ENCODE measurements at places on chromosomes 5 and 9.

- no peak for DNase-seq
Observed at GRCh38 chr5:74232276-74232675, 408.3 kb downstream of the ENC1 start.

GRCh38 chr5:36060420-36060887, 6.2 kb downstream of the UGT3A2 start:
- DNase-seq: no peak

DNA sequence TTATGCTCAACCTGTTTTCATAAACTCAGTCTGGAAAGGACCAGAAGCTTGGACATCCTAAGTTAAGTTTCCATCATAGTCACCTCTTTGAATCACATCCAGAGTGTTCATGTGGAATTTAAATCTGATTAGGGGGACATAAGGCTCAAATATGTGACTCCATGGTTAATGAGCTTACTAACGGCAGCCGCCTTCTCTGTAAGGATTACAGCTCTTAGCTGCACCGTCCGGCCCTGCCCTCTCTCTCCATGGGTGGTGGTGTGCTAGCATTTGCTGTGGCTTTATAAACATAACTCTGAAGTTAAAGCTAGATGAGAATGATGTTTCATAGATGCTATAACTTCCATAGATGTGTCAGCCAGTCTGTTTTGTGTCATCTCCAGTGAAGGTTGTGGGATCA, 156.5 kb downstream of the TRIO start:
- DNase-seq: no peak

DNA sequence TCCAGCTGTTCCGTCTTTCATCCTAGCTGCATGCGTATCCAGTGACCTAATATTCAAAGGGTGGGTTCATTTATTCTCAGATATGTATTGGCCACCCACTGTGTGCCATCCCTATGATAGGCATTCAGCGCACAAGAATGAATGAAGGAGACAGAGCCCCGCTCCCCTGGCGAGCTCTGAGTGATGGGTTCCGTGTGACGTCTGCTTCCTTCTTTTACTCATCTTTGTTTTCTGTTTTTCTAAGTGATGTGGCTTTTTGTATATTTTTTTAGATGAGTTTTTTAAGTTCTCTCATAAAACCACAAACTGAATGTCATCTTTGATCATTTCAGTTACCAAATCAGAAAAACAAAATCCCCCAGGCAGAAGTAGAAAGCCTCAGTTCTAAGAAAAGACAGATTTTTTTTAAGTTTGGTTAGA, 168.3 kb upstream of the OTULINL start:
- no peak for DNase-seq

- no peak for DNase-seq
Observed at GRCh38 chr5:73759771-73760170, 133.8 kb downstream of the ARHGEF28 start.

DNA sequence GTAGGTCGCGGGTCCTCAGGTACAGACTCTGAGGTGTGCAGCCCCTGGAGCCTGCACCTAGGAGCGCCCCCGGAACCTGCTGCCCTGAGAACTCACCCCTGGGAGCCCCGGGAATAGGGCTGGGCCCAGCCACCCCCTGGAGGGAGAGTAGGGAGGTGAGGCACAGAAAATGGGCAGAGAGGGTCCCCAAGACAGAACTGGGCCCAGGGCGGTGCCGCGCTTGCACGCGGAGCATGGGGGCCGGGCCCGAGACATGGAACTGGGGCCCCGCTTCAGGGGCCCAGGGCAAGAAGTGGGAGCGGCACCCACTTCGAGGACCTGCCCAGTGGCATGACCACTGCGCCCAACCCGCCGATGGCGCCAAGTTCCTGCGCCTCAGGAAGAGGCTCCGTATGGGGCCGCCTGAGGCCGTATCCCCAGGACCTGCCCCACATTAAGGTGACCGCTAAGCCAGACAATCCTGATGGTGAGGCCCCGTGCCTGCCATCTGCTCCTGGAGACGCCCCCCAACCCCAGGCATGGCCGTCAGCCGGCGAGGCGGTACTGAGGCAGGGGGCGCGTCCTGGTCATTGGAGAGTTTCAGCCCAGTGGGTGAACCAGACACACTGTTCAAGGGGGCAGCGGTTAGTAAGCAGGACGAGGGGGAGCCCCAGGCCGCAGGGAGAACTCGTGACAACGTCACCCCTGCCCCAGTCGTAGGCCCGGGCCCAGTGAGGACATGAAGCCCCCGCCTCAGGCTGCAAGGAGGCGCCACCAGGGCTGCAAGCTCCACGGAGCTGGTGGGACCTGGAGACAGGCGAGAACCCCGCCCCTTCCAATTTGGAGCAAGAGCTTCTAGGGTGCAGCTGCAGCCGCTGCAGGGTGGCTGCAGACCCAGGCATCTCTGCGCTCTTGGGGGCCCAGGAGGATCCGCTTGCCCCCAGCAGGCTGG, 89.5 kb upstream of the PUM3 start:
- no peak for DNase-seq

GRCh38 chr5:157076558-157076957, 17.6 kb upstream of the HAVCR1 start:
- DNase-seq: no peak

DNA sequence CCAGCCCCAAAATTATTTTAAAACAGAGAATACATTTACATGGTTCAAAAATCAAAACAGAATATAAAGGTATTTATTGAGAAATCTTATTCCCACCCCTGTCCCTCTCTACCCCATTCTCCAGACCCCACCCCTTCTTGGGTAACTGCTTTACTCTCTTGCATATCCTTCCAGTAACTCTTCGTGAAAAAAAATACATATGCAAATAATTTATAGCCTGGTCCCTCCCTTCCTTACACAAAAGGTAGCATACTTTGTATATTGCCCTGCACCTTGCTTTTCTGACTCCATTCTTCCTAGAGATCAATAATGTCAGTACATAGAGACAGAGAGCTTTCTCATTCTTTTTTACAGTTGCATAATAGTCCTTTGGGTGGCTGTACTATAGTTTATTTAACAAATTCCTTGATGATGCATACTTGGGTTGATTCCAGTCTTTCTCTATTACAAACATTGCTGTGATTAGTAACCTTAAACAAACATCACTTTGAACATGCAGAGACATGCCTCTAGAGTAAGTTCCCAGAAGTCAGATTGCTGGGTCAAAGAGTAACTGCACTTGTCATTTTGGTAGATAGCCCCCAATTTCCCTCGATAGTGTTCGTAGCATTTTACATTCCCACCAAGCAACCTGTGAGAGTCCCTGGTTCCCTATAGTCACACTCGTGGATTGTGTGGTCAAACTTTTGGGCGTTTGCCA, 47.9 kb downstream of the STOM start:
- DNase-seq: peak; percentile 55

DNA sequence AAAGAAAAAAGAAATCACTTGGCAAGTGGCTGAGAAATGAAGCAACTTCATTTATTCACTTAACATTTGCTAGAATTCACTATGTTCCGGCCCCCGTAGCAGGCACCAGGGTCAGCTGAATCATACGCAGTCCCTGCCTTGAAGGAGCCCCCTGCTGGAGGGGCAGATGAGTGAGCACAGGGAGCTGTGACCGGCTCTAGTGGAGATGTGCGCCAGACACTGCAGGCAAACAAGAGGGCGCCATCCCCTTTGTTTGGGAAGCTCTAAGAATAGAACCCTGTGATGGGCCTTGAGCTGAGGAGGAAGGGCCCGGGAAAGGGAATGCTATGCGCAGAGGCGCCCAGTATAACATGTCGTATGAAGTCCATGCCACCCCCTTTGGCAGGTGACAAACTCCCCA, 20.2 kb upstream of the RPL26L1 start:
- DNase-seq: no peak

GRCh38 chr9:98172604-98173003, 19.8 kb downstream of the CORO2A start:
- no peak for DNase-seq

DNA sequence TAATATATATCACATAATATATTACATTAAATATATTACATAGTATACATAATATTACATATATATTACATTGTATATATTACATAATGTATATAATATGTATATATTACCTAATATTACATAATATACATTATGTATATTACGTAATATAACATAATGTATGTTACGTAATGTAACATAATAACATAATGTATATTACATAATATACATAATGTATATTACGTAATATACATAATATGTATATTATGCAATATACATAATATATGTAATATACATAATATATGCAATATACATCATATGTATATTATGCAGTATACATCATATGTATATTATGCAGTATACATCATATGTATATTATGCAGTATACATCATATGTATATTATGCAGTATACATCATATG, 19.1 kb downstream of the CYLC2 start:
- no peak for DNase-seq

GRCh38 chr5:30040488-30041118, 1152.9 kb upstream of the CDH6 start:
- peak; percentile 72 for DNase-seq

DNA sequence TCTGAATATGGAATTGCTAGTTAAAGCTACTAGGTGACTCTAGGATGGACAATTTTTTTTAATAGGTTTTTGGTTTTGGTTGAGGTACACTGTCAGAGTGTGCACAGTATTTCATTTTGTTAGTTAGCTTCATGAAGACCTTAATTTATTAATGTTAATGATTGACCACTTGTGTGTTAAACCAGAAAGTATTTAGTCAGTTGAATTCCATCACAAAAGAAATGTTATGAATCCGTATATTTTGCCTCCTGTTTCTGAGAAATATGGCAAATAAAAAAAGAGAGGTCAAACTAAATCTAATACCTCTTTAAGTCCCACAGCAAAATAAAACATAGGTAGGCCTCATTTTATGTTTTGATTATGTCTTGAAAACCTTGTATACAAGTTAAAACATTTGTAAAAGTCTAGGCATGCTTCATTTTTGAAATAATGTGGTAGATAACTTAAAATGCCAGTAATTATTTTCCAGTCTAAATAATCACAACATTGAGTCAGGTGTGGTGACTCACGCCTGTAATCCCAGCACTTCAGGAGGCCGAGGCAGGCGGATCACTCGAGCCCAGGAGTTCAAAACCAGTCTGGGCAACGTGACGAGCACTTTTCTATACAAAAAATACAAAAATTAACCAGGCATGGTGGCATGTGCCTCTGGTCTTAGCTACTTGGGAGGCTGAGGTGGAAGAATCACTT, 50.8 kb downstream of the ITGA1 start:
- no peak for DNase-seq

GRCh38 chr5:159409801-159410200, 79.5 kb upstream of the IL12B start:
- DNase-seq: no peak

DNA sequence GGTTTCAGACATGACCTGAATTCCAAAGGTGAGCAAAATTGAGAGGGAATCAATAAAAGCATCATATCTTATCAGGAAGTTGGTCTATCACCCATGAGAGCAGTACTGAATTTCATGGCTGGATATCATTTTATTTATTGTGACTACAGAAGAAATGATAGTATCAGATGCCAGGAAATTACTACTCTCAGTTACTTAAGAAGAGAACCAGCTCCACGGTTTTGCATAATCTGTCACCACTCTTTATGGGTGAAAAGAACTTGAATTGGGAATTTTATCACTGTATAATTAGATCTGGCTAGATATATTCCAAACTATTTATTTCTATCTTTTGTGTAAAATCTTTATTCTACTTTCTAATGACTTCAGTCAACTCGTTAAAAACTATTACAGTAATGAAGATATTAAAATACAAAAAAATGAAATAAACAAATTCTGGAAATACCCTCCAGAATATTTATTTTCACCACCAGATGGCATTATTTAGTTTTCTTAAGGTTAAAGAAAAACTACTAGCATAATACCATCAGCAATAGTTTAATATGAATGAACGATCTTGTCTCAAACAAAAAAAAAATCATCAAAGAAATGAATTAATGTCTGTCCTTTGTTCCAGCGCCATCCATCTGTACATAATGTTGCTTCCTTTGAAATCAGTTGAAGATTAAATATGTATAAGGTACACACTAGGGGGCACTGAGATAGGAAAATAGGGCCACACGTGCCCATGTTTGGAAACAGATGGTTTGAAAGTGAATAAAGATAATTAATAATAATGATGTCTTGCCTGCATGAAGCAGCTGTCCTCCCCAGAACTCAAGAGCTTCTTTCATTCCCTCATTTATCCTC, 84.7 kb upstream of the SLCO6A1 start:
- DNase-seq: peak; percentile 21

DNA sequence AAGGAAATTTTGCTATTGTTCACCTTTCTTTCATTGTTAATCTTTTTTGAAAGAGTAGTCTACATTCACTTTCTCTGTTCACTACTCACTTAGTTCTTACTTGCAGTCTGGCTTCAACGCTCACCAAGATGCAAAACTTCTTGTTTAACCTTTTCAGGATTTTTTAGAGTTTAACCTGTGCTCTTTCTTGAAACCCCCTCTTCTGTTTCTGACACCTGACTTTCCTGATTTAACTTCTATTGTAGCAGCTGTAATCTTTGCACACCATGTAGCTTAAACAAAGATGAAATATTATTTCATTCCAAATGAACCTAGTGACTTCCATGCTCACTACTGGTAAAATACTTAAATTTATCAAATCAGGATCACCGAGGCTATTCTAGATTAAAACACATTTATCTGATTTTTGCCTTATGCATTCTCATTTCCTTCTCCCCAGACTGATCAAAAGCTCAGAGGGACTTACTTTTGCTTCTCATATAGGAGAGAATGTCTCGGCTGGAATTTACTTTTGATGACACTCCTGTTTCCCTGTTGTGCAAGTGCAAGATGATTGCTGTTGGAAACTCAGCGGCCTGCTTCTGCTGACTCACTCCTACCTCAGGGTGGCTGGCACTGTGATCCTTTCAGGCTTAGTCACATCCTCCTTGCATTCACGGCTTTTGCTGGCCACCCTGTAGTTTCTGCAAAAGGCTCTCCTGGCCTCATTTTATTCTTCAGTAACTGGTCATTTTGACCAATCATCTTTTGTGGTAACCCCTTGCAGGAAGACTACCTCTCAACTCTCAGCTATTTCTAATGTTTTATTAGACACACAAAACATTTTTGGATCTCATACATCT, 109.3 kb upstream of the IFNE start:
- DNase-seq: peak; percentile 85

- no peak for DNase-seq
Observed at GRCh38 chr5:10699281-10699874, 61.7 kb downstream of the DAP start.

GRCh38 chr9:130498918-130499698, 54.3 kb downstream of the ASS1 start:
- peak; percentile 62 for DNase-seq

GRCh38 chr9:113690055-113690740, 185.9 kb upstream of the ZNF618 start:
- DNase-seq: no peak

DNA sequence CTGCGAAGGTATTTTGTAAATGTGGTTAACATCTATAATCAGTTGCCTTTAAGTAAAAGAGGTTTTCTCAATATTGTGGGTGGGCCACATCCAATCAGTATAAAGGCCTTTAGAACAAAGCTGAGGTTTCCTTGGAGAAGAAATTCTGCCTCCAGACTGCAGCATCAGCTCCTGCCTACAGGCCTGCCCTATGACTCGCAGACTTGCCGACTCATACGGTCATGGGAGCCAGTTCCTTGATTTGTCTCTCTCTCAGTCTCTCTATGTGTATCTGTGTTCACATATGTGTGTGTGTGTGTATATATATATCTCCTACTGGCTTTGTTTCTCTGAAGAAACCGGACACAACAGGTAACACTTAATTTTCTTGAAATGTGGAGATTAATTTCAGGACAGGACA, 45.3 kb downstream of the SLC36A1 start:
- no peak for DNase-seq
